ENCODE measurements at places on chromosomes 12 and 14.
A peak's percentile ranks its signal among the peaks of the same experiment; 100 is the strongest.

- no peak for ATAC-seq
Observed at GRCh38 chr14:44873536-44873935, 88.2 kb downstream of the KLHL28 start.

- no peak for ATAC-seq
Observed at GRCh38 chr12:98758331-98758730, 113.2 kb downstream of the APAF1 start.

- no peak for ATAC-seq
Observed at GRCh38 chr14:66496188-66496807, 10.1 kb downstream of the CCDC196 start.

- ATAC-seq, result no peak
Observed at GRCh38 chr12:4044736-4045730, 171.8 kb upstream of the PARP11 start.

DNA sequence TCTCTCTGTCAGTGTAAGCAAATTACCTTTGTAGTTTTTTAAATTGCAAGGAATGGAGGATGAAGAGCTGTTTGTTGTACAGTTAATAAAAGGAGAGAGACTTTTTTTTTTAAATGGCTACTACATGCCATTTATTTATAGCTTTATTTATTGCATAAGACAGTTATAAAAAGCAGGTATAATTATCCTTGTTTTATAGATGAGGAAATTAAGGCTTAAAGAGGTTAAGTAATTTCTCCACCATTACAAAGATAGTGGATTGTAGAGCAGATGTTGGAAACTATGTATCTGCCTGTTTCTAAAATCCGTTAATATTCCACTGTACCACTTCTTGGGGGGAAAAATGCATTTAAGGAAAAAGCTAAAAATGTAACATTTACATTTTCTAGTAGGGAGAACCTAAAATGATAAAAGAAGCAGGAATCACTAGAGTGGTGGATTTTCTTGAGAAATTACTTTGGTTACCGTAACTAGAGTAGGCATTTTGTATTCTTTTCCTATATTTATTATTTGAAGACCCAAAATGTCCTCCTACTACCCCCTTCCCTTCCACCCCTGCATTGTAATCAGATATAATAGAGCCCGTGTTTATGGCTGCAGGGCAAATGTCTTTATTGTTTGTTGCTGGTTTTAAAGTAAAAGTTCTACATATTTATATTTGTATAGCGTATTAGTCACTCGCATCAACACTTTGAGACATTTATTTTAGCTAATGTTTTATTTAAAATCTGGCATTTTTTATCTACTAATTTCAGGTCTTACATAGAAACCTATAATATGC is 2.3 kb downstream of the SNAPC1 start:
- ATAC-seq, result no peak

GRCh38 chr12:30847259-30847658 is 79.3 kb upstream of the TSPAN11 start:
- ATAC-seq, result peak; percentile 41

- no peak for ATAC-seq
Observed at GRCh38 chr12:3928538-3929184, 55.5 kb upstream of the PARP11 start.

DNA sequence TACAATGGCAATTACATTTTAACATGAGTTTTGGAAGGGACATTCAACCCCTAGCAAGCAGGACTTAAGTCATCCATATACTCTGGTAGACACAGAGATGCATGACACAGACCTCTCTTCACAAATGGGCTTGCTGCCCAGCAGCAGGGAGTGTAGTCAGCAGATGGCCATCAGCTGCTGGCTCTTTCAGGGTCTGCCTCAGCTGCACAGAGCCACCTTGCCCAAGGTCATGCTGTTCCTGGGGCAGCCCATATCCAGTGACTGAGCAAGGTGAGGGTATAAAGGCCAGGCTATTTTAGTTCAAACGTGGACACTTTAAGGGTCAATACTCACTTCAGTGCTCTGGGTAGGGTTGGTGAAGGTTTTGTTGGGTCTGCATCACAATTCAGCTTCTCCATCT is 58.3 kb upstream of the JDP2 start:
- ATAC-seq, result no peak

DNA sequence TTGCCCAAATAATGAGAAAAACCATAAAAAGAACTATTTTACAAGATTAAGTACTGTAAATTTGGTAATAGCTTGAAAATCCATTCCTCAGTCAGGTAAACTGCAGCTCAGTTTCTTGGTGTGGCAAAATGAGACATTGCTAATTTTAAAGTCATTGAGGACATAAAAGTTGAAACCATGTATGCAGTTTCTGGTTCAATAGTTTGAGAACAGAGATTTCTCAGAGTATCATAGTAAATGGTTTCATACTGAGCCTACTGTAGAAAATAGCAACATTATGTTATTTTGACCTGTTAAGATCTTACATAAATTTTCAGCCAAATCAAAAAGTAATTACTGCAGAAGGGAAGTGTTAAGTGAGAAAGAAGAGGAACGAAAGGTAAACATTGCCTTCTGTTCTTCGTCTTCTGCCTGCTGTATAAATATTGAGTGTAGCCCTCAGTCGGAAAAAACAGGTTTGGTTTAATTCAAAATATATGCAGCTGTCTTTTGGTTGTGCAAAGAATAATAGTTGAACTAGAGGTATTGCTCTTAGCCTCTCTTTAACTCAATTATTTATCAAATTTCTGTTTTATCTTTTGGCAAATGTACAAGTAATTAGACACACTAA is 119.6 kb downstream of the SYNE2 start:
- no peak for ATAC-seq

- ATAC-seq, result no peak
Observed at GRCh38 chr14:68768316-68768715, 24.6 kb downstream of the ZFP36L1 start.

DNA sequence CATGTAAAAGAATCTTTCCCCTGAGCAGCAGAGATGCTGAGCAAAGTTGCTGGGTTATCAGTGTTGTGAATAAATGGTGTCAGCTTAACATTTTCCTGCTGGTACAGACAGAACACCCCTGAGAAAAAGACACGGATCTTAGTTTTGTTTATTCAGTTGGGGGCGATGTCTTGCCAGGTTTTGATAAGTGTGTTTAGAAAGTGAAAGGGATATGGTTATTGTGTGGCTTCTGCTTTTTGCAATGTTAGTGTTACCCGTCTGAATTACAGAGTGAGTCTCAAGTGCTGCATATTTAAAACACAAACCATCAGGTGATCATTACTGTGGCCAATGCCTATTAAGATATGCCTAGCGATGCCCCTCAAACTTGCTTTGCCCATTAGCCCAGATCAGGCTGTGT is 864.6 kb upstream of the SEL1L start:
- no peak for ATAC-seq

GRCh38 chr14:61262082-61262481 is 19.1 kb downstream of the TMEM30B start:
- no peak for ATAC-seq

All from activated CD4-positive, CD25-positive, alpha-beta regulatory T cell treated with anti-CD3 and anti-CD28 coated beads, Interleukin-2, amount 50 U/mL, for 24 hours (primary cell).